ENCODE measurements at places on chromosomes 4 and X. TPM values are rescaled to one million over a fixed set of nuclear protein-coding genes. Genes with fewer than 3 reads are reported as not detected.

The UGT2B17 gene
- not detected for total RNA-seq

The ARR3 gene
- total RNA-seq = not detected

The CLDN34 gene
- not detected for total RNA-seq

The C4orf50 gene
- total RNA-seq = not detected

The MAB21L2 gene
- not detected for total RNA-seq

DNA sequence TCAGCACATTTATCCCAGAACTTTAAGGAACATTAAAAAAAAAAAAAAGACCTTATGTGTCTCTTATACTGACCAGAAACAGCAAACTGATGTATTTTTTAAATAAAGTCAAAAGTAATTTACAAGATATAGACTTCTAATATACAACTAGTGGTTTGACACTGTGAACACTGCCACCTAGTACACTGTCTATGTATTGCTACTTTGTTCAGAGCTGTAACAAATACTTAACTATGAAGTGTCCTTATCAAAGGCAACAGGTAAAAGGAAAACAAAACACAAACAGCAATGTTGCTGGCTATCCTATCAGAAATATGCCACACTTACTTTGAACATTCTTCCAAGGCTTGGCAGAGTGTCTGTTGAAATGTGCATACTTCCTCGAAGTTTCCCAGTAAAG lies 60.4 kb downstream of the CD40LG start:
- no peak for DNase-seq

GRCh38 chr4:113682730-113683537 lies 78.6 kb downstream of the CAMK2D start:
- DNase-seq = no peak

GRCh38 chr4:143762511-143762910 lies 62.0 kb upstream of the FREM3 start:
- no peak for DNase-seq

DNA sequence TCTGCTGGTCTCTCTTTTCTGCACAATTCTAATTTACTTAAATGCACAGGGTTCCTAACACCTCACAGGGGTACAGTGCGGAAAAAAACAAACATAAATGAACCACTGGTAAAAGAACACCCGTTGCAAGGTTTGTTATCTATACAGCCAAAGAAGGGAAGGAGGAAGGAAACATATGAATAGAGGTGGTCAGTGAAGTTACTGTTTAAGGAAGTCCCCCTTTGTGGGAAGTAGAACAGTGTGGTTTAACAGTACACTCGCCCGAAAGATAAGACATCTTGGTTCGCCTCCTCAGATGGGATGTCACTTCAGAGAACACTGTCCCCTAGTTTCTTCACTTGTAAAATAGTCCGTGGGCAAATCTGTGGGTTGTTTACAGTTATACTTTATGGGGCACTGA lies 57.5 kb downstream of the TEC start:
- DNase-seq = no peak

DNA sequence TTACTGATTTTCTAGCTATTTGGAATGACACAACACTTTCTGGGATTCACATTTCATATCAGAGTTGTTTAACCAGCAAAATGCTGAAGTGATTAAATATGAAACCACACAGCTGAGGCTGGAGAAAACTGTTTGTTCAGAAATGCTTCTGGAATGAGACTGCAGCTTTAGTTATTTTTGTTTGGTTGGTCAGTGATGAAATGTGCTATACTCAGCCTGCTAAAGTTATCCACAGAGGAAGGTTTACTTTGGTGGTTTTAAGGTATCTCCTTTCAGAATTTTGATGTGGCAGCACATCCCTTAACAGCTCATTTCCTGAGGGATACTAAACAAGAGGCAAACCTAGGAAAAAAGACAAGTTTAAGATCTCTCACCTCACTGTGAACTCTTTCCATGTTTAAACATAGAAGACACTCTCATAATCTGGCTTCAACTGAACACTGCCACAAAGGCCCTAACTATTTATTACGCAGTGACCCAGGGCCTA lies 106.6 kb upstream of the PDE5A start:
- DNase-seq = no peak

- DNase-seq = no peak
Observed at GRCh38 chrX:150693725-150694574, 754 bp downstream of the MTMR1 start.

- DNase-seq = no peak
Observed at GRCh38 chr4:175385797-175386196, 426.3 kb downstream of the GPM6A start.

DNA sequence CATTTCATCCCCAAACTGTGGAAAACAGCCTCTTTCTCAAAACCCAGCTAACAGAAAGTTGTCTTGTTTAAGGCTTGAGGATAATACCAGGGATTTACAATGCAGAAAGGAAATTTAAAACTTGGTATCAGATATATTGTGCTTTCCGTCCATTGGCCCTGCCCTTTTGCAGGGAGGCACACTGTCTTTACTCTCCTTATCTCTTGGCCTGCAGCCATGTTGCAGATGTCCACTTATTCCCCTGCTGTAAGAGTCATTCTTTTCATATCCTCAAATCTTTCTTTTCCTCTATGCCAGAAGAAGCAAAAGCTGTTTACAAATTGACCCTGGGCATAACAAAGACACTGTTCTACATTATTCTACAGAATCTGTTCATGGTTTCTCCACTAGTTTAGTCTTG lies 75.6 kb upstream of the DYNLT3 start:
- no peak for DNase-seq

DNA sequence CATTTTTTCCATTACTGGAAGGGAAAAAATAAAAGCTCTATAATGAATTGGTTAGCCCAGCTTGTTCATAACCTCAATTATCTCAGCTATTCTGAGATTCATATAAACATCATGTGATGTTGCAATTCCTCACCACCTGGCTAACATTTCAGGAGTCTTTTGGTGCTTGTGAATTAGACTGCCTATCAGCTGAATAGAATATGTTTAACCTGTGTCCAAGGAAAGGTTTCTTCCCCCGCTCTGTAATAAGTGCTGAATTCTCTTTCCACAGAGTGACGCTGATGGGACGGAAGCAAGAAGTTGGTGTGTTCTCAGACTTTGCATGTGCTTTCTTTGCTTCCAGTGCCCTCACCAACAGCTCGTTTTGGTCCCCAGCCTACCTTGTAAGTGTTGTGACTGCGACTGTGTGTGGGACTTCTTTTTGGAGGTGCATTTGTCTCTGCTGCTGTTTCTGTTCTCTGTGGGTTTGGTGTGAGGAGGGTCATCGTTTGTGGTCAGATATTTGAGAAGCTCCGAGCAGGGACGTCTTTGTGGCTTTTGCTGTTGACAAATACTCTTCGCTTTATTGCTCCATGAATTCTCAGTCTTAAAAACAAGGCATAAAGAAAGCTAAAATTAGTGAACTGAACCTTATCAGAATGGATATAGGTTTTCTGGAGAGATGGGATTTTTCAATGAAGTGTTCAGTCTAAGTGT lies 61.7 kb downstream of the PPARGC1A start:
- DNase-seq = no peak

DNA sequence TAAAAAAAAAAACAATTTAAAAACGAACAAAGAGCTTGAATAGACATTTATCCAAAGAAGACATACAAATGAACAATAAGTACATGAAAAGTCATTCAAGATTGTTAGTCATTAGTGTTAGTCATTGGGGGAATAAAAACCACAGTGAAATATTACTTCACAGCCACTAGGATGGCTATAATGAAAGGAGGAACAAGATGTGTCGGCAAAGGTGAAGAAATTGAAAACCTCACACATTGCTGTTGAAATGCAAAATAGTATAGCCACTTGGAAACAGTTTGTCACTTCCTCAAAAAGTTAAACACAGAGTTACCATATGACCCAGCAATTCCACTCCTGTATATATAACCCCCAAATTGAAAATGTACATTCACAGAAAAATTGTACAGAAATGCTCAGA lies 45.2 kb upstream of the SLC39A8 start:
- DNase-seq = peak; percentile 47

DNA sequence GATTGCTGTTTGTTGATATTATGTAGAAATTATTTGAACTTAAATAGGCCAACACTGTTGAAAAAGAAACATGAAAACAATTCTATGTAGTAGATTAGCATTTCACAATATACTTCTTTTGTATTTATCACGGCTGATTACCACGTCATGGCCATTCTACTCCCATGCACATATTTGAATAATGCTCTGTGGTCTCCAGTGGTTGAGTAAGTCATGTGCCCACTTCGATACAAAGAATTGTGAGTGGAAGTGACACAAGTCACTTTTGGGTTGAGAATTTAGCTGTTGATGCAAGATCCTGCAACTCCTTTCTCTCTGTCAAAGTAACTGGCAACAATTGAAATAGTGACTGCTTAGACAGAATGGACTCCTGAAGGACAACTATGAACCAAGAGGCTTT lies 6.7 kb upstream of the FSTL5 start:
- DNase-seq = no peak

GRCh38 chrX:17525266-17525665 lies 150.3 kb downstream of the NHS start:
- DNase-seq = no peak

- DNase-seq = no peak
Observed at GRCh38 chrX:103797691-103798090, 21.1 kb downstream of the PLP1 start.

GRCh38 chr4:155383541-155383940 lies 6.8 kb upstream of the MAP9 start:
- no peak for DNase-seq

DNA sequence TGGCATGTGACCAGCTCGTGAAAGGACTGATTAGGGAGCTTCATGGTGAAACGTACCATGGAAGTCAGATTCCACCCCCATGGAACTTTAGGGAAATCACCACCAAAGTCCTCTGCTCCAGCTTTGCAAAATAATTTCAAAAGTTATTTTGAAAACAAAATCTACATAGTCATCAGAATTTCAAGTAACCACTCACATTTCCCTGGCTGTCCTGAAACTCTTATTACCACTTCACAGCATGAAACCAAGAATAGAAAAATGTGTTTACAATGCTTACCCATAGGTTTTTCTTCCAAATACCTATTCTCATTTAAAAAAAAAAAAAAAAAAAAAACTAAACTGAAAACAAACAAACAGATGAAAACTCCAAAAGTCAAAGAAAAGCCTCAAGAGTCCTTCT lies 198.7 kb downstream of the PDGFRA start:
- no peak for DNase-seq

DNA sequence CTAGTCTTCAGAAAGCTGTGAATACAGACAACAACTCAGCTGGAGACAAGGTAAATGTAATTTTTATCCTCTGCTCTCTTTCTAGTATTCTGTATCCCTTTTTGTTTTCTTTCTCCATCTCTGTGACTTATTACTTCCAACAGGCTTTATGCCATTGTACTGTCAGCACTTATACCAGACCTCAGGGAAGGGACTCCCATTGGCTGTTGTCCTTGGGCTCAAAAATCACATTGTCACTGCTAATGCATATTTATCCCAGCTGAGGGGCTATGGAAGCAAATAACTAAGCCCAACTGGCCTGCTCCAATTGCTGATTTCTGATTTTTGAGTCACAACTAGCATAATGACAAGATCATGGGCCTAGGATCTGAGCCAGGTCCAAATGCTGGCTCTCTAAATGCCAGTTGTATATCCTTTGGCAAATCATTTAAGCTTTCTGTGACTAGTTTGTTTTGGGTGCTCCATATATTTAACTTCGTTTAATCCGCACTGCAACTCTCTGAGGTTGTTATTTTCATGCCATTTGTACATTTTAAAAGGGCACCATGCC lies 395.1 kb upstream of the GNPDA2 start:
- DNase-seq = no peak

DNA sequence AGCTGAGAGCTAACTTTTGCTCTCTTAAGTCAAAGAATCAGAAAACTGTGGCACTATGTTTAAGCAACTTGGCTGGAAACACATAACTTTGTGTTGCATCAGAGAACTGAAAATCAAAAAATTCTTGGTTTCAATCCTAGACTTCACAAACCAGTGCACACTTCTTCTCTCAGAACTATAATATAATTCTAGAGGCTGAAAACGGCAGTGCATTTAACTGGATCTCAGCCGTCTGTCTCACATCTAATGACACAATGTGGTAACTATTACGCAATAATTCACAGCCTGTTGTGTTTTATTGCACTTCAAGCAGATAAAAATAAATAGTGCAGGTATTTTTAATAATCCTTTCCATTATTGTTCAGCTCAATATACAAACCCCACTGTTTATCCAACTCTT lies 260.6 kb upstream of the DIAPH2 start:
- DNase-seq = no peak

DNA sequence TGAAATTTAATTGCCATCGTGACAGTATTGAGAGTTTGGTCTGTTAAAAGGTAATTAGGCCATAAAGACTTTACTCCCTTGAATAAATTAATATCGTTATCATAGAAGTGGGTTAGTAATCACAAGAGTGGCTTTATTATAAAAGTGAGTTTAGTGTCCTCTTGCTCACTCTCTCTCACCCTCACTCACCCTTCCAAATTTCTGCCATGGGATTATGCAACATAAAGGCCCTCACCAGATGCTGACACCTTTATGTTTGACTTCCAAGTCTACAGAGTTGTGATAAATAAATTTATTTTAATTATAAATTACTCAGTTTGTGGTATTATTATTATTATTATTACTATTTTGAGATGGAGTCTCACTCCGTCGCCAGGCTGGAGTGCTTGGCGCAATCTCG lies 1070.8 kb downstream of the PCDH18 start:
- DNase-seq = no peak

GRCh38 chrX:1591863-1592469 lies 562 bp downstream of the AKAP17A start:
- DNase-seq = no peak
